ENCODE measurements at places on chromosomes 5 and 9. TPM values are rescaled to one million over a fixed set of nuclear protein-coding genes. Genes with fewer than 3 reads are reported as not detected.

DNA sequence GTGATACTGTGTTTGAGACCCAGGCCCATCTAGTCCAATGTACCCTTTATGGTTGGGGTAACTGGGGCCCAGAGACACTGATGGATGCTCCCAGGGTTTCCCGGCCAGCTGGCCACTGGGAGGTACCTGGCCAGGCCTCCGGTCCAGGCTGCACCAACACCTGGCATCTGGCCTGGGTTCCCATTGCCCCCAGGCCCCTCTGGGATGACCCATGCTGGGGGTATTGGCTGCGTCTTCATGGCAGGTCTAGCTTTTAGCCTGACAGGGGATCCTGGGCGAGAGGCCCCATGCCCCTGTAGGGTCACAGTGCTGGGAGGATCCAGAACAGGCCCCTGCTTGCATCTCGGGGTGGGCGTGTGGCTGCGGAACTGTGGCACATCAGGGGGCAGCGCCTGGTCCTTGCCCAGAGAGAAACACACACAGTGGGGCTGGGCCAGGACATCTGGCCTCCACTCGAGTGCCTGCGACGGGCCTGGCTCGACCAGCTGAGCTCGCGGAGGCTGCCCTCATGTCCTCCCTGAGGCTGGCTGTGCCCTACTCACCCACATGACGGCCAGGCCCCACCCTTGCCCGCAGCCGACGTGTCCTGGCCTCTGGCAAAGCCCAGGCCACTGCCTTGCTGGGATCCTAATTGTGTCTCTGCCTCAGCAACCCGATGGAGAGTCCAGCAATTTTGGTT is 21.5 kb upstream of the COL5A1 start:
- DNase-seq, result peak; percentile 71

- DNase-seq, result no peak
Measured at GRCh38 chr5:145236983-145237382, 598.2 kb downstream of the PRELID2 start.

The SLC6A7 gene
- total RNA-seq, result not detected

The TAF11L10 gene
- total RNA-seq, result not detected

DNA sequence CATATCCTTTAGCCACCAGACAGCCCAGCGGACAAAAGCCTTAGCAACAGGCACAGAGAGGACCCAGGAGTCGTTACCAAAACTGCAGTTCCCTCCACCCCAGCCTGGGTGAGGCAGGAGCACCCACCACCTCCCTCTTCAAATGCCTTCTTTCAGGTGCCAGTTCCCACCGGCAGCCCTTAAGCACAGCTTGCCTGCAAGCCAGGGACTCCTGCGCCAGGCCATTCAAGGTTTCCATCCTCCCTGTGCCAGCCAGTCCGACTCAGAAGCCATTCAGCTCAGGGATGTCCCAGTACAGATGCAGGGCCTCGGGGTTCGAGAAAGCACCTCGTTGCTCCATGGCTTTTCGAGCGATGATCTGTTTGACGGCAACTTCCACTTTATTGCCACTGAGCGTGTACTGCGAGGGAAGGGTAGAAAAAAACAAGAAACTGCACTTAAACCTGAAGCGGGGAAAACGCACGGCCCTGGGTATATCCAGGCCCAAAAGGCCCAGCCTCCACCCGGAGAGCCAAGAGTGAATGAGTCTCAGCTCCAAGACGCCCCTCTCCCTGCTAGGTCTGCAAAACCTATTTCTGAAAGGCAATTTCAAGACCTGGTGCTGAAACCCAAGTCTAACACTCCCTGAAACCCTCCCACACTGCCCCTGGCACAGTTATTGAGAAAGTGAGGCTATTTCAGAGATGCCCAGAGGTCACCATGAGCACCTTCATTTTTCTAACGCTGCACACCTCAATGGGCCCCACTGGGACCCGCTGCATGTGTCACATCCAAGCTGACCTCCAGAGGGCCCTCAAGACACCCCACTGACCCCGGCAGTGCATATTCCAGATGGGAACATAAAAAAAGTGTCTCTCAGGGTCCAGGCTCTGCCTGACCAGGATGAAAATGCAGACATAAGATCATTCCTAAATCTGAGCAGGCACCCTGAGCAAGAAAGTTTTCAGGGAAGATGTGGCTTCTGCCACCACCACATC is 36.8 kb upstream of the ZNF354A start:
- no peak for DNase-seq

The GZMA gene
- total RNA-seq, result 5.2 TPM

The UQCRQ gene
- total RNA-seq, result 254 TPM

DNA sequence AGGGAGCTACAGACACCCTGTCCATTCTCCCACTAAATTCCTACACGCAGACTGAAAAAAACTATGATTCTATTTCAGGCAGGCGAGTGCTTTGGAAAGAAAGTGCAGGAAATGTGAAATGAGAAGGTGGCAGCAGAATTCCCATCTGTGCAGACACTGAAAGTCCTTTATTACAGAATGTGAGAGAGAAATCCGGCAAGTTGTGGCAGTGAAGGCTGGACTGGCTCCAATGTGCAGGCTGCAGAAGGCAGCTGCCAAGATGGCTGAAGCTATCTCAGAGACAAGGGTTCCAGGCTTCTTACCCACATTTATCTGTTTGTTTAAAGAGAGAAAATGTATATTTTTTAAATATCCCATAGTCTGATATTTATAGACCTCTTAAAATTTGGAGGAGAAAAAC is 161.8 kb upstream of the VLDLR start:
- no peak for DNase-seq

DNA sequence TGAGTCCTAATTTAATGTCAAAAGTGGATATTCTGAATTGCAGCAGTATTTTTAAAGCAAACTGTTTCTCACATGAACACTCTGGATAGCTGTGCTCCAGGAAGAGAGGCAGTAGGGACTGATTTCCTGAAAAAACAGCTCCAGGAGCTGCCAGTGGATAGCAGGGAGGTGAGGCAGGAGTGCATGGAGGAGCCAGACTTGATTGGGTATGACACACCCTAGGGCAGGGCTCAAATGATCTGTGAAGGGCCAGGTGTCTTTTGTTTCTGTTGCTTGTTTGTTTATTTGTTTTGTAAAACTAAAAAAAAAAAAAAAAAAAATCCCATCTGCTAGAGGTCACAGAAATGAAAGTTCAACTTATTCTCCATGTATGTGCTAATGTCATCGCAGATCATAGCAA is 83.4 kb downstream of the ADRB2 start:
- DNase-seq, result no peak

DNA sequence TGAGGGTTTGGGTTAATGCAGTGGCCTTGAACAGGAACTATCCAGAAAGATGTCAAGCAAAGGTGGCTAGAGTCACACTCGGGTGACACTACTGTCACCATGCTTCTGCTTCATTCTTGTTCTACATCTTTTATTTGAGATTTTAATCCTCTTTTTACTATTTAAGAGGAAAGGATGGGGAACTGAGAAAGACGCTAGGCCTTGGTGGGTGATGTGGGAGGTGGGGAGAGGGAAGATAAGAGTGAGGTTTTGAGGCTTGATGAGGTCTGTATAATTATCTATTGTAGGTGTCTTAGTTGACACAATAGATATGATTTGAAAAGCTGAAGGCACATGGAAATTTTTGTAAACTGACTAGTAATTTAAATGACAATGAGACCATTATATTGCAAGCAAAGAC is 3.5 kb upstream of the BASP1 start:
- DNase-seq, result no peak

DNA sequence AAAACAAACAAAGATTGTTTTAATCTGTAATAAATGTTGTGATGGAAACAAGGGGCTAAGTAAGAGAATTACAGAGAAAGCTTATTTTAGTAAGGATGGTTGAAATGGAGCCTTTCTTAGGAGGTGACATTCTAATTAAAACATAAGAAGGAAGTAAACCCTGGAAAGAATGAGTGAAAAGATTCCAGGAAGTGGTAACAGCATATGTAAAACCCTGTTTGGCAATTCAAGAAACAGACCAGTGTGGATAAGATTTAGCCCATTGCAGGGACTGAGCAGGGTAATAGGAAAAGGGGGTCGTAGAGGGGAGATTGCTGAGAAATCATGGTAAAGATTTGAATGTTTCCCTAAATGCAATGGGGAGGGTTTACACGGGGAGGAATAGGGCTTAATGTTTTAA is 21.6 kb upstream of the PIP5K1B start:
- no peak for DNase-seq

Data from upper lobe of left lung (tissue), 6 donors.